ENCODE measurements at places on chromosomes 5 and 9.
A peak's percentile ranks its signal among the peaks of the same experiment; 100 is the strongest.

GRCh38 chr9:112007575-112008240 is 111.1 kb downstream of the UGCG start:
- DNase-seq = no peak

DNA sequence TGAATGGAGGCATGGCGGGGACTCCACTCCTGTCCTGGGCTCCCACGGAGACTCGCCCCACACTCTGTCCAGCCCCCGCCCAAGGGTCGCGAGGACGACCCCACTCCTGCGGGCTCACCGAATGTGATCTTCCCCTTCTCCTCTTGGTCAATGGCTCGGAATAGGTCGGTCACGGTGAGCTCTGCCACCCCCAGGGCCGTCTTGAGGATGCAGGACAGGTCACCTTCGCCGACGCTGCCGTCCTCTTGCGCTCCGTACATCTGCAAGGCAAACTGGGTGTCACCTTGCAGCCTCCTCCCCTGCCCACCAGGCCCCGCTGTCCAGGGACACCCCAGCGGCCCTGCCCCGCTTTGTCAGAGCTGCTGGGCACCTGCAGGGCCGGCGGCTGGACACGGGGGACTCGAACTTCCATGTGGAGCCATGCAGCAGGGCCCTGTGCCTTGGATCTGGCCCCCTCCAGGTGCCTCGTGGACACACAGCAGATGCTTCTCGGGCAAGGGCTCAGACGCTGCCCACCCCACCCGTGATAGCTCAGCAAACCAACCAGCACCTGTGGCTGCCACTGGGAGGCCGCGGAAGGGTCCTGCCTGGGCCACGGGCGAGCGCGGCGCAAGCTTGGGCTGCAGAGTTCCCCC is 21.5 kb upstream of the SLC6A3 start:
- no peak for DNase-seq

GRCh38 chr5:171893290-171893886 is 107.8 kb downstream of the SMIM23 start:
- DNase-seq = no peak

GRCh38 chr5:78560000-78560855 is 88.3 kb downstream of the LHFPL2 start:
- no peak for DNase-seq

- DNase-seq = no peak
These were observed 41.3 kb upstream of the PAM start for GRCh38 chr5:102713682-102714231.

DNA sequence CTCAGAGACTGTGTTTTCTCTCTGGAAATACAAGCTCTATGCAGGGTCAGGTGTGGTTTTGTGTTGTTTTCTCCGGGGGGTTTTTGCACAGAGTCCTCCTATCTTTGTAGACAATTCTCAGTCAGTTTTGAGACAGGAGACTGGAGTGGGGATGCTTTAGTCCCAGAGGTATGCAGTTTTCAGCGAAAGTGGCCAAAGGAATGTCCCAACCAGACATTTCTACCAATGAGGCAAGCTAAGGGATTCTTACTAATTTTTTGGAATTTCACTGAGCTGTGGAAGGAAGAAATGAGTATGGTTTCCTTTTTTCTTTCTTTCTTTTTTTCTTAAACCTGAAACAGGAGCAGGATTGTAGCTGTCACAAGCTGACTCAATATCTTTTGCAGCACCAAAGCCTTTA is 35.3 kb upstream of the PLPP1 start:
- no peak for DNase-seq

GRCh38 chr9:93589688-93590087 is 13.3 kb downstream of the PHF2 start:
- DNase-seq = no peak

- no peak for DNase-seq
These were observed 33.4 kb upstream of the NR3C1 start for GRCh38 chr5:143436871-143437270.

DNA sequence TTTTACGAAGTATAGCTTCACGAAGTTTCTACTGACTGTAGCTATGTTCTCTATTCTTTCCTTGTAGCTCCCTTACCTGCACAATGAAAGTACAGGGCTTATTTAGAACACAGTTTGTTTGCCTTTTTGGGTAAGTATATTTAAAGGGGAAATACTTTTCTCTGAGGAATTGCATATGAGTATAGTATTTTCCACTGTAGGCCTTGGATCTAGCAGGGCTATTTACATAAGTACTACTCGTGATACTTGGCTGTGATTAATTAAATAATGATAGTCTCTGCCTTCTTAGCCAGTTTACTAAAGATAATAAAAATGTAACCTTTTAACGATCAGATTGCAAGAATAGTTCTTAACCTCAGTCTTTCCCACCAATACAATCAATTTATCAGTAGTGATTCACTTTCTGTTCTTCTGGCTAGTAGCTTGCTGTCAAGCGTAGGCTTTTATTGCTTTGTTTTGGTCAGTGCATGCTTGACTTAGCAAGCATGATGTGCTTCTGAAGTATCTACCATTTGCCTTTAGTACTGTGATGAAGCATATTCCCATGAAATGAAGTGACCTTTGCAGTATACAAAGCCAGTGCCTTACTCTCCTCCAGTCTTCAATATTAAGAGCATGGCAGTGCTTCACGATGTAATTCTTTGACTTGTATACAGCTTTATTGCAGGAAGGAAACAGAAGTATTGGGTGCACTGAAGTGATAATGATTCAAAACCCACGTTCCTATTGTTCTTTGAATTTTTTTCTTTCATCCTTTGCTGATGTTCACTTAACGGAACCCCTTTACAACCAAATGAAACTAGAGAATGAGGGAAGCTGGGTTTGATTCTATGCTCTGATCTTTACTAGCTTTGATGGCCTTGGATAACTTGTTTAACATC is 64.2 kb downstream of the SLC44A1 start:
- DNase-seq = no peak

- no peak for DNase-seq
These were observed 47.7 kb upstream of the TMC1 start for GRCh38 chr9:72473474-72474261.

- no peak for DNase-seq
These were observed 45.5 kb downstream of the BICD2 start for GRCh38 chr9:92719028-92719647.

DNA sequence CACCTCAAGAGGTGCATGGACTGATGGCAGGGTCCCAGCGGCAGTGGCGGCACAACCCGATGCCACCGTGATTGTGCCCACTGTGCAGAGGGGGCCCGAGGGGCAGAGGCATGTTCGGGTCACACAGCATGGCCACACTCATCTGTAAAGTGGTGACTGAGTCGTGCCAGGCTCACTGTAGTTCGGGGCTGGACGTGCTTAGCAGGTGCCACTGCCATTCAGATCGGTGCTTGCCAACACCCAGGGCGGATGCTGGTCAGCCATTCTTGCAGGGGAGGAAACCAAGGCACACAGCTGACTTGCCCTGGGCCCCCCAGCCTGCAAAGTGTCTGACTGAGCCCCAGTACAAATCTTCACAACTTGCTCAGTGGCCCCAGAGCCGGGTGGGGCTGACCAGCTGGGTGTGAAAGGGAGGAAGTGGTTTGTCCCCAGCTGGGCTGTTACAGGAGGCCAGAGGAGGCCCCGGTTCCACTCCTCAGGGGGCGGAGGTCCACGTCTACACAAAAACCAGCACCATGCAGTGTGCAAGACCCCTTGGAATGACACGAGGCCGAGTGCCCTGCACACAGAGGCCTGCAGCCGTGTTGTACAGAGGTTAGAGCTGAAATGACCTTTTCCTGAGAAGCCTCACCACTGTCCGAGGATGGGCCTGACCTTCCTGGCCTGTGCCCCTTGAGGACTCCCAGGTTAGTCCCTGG is 17.9 kb downstream of the FGD3 start:
- no peak for DNase-seq

DNA sequence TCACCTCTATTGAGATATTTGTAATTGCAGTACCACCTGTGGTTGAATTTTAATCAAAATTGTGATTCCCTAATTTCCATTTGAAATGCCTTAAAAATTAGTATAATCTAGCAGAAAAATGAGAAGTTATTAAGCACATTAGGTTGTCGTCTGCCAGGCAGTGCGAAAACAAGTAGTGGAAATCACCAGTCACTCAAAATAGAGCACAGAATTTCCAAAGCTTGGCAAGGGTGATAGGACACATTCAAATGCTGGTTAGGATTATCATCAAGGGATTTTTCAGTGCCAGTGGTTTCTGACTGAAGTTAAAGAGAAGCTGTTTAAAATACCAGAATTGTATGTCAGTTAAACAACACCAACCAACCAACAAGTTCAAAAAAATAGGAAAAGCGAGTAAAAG is 97.8 kb downstream of the PLK2 start:
- DNase-seq = no peak

DNA sequence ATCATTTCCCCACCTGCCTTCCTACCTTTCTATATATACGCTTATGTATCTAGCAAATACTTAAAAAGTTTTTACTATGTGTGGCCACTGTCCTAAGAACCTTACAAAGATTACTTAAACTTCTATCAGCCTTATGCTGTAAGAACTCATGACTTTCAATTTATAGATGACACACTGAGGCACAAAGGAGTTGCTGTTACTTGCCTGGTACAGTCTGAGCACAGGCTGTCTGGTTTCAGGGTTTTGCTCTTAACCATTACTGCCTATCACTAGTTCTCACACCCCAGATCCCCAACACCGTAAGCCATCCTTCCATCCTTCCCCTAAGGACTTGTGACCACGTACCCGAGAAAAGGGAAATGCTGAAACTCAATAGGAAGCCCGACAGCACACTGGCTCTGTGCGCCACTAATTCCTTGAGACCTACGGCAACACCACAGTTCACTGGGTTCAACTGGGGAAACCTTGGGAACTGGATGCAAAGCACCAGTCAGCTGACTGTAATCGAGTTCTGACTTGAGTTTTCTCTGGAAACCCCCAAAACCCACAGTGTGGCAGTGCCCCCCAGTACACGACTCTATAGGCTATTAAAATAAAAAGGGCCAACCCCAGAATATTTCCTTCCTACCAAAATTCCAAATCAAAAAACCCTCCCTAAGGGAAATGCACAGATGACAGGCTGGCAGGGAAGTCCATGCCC is 56.0 kb downstream of the AUH start:
- DNase-seq = no peak

DNA sequence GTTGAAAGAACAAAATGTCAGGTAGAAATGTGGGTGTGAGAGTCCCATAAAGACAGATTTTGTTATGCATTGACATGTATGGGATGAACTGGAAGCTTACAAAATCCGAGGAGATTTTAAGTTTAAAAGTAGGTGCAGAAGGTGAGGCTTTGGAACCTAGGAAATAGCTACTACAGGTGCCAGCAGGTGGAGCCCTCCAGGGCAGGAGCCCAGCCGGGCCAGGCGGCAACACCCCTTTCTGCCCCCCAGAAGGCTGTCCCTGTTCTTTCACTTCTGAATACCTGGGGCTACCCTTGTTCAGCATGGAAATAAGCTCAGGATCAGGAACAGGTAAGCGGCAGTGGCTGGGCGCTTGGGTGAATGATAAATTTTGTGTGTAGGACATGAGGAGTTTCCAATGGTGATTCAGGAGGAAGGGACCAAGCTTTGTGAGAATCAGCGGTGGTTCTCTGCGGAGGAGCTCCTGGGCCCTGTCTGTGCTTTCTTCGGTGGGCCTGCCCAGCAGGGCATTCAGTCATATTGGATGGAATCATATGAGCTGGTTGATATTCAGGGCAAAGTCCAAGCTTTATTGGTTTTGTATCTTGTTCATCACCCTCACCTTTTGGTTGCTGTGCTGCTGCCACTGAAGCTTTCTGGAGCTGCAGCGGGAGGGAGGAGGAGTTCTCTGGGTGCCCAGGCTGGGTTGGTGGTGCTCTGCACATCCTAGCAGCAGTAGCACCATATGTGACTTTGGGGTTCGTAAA is 12.3 kb downstream of the PCBD2 start:
- DNase-seq = peak; percentile 34

GRCh38 chr5:113632996-113633395 is 119.5 kb downstream of the YTHDC2 start:
- no peak for DNase-seq

DNA sequence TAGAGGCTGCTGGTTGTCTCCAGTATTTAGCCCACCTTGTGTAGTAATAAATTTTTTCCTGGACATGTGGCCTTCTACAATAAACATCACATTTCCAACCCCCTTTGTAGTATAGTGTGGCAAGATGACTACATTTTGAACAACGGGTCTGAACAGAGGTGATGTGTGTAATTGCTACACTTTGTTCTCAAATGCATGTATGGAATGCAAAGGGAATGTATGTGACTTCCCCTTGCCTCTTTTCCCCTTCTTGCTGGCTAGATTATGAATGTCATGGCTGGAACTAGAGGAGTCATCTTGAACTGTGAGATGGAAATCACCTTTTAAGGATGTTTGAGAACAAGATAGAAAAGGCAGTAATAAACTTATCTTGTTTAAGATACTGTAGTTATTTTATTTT is 54.5 kb downstream of the PRR16 start:
- no peak for DNase-seq
